Activated naive CD4-positive, alpha-beta T cell (primary cell): ENCODE measurements at places on chromosomes 3 and 15.
A peak's percentile ranks its signal among the peaks of the same experiment; 100 is the strongest.

GRCh38 chr3:120424506-120424905 lies 26.3 kb downstream of the FSTL1 start:
- DNase-seq, result no peak

DNA sequence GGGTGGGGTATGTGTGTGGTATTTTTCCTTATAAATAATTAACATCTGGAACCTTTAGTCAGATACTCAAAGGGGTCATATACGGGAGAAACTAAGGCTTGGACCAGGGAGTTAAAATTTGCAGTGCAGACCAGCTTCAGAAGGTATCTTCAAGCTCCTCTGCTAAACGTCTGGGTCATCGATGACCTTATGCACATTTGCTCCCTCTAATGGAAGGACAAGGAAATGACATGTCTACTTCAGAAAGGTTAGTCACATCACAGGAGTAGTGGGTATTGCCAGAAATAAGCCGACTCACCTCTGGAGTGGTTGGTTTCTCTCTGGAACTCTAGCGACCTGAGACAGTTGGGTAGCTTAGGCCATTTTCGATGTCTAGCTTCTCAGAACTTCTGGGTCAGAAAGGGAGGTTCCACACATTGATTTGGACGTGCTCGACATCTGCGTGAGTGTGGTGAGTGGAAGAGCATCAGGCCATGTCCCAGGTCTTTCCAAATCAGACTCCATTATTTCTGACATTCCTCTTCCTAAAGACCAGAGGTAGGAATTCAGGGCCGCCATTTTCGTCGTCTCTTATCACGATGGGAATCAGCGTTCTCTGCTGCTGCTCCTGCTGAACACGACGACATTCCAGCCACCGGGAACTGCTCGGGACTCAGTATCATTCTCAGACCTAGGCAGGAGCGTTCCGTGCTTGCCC lies 31.8 kb upstream of the RASA2 start:
- no peak for DNase-seq

DNA sequence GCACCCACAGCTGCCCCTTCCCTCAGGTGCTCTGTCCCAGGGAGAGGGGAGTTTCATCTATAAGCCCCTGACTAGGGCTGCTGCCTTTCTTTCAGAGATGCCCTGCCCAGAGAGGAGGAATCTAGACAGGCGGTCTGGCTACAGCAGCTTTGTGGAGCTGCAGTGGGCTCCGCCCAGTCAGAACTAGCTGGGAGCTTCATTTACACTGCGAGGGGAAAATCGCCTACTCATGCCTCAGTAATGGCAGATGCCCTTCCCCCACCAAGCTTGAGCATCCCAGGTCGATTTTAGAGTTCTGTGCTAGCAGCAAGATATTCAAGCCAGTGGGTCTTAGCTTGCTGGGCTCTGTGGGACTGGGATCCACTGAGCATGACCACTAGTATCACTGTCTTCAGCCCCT lies 181.2 kb upstream of the RARB start:
- DNase-seq, result no peak

DNA sequence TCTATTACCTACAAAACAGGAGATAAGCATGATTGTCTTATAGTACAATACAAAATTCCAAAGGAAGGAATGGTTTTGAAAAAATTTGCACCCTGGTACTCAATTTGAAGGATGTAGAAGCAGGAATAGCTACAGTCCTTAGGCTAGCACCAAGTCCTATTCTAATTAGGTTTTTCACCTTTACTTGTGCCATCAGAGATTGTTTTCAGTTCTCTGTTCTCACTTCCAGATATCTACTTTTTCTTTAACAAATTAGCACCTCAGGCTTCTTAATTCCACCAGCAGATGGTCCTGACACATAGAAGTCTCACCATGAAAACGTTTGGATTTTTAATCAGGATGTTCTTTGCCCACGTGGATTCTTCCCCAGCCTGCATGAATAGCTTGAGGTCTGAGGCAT lies 43.8 kb downstream of the IL5RA start:
- no peak for DNase-seq

DNA sequence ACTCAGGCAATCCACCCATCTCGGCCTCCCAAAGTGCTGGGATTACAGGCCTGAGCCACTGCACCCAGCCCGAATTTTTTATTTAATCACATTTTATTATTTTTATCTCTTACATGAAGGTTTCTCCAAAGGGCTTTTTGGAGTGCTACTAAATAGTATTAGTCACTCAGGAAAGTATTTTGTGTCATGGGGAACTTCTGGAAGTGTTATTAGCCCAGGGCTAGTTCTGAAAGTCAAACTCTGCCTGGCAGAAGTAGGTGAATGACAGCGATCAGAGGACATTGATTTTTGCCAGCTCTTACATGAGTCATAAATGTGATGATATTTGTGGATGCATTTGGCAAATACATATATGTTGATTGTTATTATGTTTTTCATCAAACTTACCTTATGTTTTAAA lies 48.7 kb downstream of the ZPLD1 start:
- DNase-seq, result no peak

GRCh38 chr3:159839561-159840379 lies 148.9 kb upstream of the IL12A start:
- no peak for DNase-seq

DNA sequence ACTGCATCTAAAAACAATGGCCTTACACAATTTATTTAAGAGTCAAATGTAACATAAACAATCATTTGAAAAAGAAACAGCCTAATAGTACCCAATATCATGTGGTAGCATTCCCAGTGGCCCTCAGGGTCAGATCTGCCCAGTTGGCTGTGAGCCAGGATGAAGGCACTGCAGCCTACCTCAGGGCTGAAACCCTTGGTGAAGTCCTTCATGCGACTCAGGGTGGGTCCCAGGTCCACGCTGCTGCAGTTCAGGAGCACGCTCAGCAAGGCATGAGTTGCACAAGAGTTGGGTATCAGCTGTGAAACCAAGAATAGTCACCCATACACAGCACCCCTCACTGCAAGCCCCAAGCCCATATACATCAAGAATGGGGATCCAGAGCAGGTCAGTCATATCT lies 37.1 kb downstream of the SEMA3G start:
- DNase-seq, result no peak

DNA sequence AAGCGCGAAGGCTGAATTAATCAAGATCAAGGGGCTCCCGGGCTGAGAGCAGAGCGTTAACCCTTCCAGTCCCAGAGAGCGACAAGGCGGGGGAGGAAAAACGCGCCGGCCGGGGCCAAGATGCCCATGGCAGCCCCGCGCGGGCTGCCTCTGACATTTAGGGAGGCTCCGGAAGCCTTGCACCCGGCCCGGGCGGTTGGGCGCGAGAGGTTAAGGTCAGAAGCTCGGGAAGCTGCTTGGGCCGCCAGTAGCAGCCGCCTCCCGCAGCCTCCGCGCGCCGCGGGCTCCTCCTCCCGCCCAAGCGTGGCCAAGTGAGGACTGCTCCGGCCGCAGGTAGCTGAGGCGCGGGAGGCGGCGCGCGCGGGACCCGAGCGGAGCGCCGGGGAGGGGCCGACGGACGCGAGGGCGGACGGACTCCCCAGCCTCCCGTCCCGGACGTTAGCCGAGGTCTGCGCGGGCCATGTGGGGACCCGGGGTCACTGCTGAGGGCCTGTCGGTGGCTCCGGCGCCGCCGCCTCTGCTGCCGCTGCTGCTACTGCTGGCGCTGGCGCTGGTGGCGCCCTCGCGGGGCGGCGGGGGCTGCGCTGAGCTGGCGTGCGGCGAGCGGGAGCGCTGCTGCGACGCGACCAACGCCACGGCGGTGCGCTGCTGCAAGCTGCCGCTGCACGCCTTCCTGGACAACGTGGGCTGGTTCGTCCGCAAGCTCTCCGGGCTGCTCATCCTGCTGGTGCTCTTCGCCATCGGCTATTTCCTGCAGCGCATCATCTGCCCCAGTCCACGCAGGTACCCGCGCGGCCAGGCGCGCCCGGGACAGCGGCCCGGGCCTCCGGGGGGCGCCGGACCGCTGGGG lies at the start of gene C3orf80:
Gene C3orf80 (plus strand): TSS at position 247 of the 850 bp plus-strand sequence. CDS start 214 bp downstream, at position 461.
- DNase-seq, result peak; percentile 7

DNA sequence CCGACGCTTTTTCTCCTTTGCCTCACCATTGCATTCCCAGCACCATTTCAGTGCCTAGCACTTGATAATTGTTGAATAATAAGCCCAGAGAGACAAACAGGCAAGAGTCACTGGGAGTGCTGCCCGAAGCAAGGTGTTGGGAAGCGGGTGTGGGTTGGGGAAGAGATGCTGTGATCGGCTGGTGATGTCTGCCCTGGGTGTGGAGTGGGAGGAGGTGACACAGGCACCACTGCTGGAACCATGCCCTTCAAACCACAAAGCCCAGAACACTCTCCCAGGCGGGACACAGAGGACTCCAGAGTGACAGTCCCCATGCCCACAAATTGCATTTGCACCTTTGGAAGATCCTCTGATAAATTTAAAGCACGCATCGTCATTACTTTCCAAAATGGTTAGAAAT lies 148.2 kb downstream of the CHSY1 start:
- no peak for DNase-seq

- no peak for DNase-seq
These were observed 229.4 kb downstream of the FEZF2 start for GRCh38 chr3:62143843-62144450.

DNA sequence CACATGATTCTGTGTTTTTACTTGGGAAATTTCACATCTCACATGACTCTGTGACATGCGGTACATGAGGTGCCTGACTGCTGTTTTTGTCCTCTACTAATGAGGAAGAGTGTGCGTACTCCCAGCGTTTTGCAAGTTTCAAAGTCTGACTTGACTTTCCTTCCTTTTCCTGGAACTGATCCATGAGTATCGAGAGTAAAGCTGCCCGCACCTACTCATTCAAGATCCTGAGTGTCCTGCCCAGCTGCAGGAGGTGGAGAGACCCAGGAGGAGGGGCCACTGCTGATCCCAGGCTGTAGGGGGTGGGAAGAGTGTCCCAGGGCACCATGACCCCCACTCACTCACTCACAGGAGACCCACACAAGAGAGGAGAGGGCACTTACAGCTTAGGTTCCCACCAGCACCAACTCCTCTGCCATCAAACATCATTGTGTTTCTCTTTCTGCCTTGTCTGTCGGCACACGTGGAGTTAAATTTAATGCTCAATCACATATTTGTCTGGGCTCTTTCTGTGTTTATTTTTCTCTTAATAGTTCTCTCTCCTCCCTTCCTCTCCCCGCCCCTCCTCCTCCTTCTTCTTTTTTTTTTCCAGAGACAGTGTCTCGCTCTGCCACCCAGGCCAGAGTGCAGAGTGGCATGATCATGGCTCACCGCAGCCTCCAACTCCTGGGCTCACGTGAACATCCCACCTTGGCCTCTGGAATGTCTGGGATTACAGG lies 1.4 kb downstream of the CCR5AS start:
- no peak for DNase-seq
